KBM-7 (cell line): ENCODE measurements at places on chromosomes 12 and 14.

DNA sequence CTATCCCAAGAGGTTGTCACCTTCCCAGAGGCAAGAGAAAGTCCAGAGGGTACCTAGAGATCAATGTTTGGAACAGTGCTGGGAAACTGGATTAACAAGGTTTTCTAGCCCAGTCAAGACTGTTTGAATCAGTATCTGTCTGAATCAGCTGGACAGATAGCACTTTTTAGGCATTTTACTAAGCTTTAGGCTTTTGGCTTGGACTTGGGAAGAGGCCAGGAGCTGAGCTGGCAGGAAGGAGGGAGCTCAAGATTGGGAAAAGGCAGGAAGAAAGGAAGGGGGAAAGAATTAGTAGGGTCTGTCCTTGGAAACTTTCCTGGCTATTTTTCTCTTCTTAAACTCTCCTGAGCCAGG is 8.3 kb downstream of the IKZF4 start:
- no peak for DNase-seq

DNA sequence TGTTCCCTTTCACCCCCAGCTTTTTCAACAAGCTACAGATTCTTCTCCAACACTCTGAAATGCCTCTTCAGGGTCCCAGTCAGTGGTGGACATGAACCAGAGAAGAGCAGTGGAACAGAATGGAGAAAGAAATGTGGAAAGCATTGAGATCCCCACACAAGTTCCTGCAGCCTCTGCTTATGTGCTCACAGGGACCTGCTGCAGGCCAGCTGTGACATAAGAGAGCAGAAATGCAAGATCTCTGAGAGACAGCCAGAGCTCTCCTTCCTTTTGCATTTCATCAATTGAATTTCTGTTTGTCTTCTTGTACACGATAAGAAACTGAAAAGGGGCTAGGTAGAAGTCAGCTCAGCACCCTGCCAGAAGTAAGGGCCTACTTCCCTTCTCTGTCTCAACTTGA is 6.2 kb downstream of the MDM1 start:
- DNase-seq = no peak

DNA sequence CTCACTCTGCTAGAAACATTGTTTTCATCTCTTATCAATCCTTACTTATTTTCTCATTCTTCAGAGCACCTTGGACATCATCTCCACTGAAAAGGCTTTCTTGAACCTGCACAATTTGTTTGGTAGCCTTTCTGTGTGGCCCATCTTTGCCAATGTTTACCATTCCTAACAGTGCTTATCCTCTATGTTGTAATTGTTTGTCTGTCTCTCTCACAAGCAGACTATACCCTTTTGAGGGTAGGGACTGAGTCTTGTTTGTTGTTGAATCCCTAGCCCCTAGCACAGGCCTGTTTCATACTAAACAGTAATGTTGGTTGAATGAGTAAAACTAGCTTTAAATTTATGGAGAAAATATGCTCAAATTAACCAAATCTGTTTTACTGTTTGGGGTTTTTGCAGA is 9.2 kb downstream of the MRPL42 start:
- DNase-seq = no peak

DNA sequence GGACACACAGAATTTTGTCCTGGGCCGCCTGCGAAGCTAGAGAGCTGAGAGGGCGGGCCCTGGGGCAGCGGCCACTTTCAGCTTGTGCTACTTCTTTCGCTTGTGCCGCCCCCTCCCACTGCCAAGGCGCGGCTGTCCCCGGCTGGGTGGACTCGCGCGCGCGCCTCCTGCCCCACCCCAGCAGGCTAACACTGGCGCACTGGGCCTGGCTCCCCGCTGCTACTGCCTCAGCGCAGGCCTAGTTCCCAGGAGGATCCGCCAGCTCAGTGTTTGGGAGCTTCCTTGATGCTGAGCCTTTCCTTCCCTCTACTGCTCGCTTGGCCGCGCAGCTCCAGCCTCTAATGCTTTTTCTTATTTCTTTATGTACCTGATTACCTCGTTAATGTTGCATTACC is 27.4 kb upstream of the METAP2 start:
- no peak for DNase-seq

DNA sequence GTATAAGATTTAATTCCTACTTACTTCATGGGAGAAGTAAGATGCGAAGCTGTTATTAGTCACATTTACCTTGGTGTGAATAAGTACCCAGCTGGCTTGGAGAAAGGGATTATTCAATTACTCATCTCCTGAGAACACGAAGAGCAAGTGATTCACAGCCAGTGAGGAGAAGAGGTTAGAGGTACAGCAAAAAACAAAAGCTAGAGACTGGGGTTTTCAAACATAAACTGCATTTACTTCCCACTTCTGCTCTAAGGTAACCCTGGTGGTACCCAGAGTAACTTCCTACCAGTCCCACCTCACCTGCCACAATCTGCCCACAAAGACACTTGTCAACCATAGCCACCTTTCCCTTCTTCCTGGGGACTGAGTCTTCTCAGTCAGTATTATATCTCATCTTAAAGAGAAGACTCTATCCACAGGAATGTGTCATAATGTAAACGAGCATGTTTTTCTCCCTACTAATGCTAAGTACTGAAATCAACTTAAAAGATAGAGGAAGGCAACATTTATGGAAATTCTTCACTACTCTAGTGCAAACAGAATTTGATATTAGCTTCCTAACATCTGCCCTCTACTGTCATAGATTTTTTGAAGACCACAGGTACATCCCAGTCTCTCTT is 6.0 kb upstream of the IL22 start:
- DNase-seq = no peak

DNA sequence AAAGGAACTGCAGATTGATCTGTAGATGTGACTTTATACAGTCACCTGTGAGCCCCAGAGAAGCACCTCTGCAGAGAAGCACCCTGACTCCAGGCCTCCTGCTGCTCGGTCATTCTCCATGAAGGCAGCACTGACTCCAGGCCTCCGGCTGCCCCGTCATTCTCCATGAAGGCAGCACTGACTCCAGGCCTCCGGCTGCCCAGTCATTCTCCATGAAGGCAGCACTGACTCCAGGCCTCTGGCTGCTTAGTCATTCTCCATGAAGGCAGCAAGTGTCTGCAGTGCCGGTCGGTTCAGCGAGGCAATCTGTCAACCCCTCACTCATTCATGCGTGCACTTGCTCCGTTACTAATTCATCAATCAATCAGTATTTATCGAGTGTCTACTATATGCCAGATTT is 160.3 kb downstream of the PIWIL1 start:
- DNase-seq = no peak

- no peak for DNase-seq
Observed at GRCh38 chr14:75979648-75980565, 1.9 kb downstream of the TGFB3 start.

DNA sequence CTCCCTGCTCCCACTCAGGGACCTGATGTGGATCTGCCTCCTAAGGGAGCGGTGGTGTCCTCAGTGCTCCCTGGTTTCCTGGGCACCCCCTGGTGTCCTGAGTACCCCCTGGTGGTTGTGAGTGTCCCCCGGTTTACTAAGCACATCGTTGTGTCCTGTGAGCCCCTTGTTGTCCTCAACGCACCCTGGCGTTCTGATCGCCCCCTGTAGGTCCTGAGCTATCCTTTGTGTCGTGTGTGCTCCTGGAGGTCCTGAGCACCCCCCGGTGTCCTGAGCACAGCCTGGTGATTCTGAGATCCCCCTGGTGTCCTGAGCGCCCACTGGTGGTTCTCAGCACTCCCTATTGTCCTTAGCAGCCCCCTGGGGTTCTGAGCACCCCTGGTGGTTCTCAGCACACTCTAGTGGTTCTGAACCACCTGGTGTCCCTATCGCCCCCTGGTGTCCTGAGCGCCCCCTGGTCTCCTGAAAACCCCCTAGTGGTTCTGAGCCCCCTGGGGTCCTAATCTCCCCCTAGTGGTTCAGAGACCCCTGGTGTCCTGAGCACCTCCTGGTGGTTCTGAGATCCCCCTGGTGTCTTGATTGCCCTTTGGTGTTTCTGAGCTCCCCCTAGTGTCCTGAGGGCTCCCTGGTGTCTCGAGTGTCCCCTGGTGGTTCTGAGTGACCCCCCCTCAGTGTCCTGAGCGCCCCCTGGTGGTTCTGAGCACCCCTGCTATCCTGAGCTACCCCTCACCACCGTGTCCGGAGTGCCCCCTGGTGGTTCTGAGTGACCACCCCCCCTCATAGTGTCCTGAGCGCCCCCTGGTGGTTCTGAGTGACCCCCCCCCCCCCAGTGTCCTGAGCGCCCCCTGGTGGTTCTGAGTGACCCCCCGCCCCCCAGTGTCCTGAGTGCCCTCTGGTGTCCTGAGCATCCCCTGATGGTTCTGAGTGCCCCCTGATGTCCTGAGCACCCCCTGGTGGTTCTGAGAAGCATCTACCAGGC is 615.1 kb downstream of the TMEM121 start:
- DNase-seq = no peak

GRCh38 chr12:78931466-78931990 is 67.0 kb downstream of the SYT1 start:
- no peak for DNase-seq

GRCh38 chr12:89756194-89756584 is 47.6 kb upstream of the ATP2B1 start:
- peak; percentile 63 for DNase-seq

GRCh38 chr14:69587389-69587788 is 12.7 kb upstream of the CCDC177 start:
- DNase-seq = no peak

DNA sequence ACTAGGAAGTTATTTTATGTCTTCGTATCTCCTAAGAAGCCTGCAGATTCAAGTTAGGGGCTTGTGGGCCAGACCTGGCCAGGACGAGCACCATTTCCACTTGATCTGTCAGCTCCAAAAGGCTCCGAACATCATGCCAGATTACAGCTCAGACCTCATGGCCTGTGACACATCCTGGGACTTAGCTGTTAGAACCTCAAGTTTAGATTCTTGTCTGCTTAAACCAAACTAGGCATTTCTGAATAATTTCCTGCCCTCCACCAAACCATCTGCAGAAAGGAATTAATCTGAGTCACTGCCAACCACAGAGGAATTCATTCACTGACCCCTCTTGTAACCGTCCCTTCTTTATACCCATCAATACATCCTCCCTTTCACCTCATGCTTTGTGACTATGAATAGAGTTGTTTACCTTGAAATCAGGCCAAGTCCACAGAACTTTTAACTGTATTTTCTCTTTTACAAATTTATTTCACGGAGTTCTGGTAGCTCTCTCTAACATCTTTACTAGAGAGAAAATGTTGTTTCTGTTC is 120.3 kb downstream of the FBXL14 start:
- peak; percentile 92 for DNase-seq

DNA sequence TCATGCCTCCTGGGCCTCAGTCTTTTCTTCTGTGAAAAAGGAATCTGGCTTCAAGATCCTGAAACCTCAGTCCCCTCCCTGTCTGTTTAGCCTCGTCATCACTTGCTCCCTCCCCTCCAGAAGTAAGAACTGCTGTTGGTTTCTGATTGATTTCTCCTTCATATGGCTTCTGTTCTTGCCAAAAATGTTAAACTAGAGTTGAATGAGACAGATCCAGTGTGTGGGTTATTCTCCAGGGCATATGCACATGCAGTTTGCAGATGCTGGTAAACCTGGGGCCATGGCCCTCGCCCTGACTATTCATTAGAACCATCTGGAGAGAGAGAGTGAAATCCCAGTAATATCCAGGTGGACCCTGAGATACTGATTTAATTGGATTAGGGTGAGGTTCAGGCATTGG is 175.1 kb downstream of the TMEM132C start:
- no peak for DNase-seq

- no peak for DNase-seq
Observed at GRCh38 chr12:29537298-29537697, 39.8 kb upstream of the OVCH1 start.

DNA sequence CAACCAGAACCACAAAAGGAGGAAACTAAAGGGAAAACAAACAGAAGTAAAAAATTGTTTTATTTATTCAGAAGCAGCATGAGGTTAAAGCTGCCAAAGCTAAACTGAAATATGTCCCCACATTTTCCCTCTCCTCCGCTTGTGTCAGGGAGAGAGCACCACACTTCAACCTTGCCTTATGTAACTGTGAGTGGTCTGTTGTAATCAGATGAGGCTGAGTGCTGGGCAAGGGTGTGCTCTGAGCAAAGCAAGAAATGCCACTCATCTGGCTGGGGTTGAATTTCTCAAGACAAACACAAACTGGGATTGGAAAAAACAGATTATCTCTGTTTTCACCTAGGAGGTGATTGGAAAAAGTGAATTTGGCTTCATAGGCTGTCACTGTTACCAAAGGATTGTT is 12.2 kb downstream of the CAPZA3 start:
- DNase-seq = no peak
